ENCODE measurements at places on chromosomes 1 and 21. TPM values are rescaled to one million over a fixed set of nuclear protein-coding genes. Genes with fewer than 3 reads are reported as not detected.

DNA sequence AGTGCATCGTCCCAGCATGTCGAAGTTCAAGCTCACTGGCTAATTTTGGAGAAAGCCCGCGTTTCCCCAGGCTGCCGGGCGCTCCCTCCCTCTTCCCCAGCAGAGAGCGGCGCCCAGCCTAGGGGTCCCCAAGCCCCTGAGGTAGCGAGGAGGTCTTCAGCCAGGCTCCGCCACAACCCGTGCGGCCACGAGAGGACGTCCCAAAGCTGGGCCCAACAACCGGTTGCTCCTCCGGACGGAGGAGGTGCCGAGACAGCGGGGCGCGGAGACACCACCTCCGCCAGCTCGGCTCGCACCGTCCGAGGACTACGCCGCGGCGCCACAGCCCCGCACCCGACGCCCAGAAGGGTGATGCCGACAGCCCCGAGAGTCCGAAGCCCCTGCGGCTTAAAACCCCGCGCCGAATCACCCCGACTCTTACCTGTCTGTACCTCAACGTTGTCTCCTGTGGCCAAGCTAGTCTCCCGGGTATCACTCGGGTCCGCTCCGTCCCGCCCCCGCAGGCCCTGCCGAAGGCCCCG is at the start of gene DENND2C:
DENND2C (minus strand) TSS at position 488 of the 521 bp plus-strand sequence. CDS start 44,065 bp downstream, outside the sequence.
- no peak for DNase-seq

GRCh38 chr21:20004367-20004766 is 993.8 kb upstream of the NCAM2 start:
- no peak for DNase-seq

- DNase-seq: no peak
Observed at GRCh38 chr1:76070538-76070937, 4.0 kb upstream of the ST6GALNAC3 start.

DNA sequence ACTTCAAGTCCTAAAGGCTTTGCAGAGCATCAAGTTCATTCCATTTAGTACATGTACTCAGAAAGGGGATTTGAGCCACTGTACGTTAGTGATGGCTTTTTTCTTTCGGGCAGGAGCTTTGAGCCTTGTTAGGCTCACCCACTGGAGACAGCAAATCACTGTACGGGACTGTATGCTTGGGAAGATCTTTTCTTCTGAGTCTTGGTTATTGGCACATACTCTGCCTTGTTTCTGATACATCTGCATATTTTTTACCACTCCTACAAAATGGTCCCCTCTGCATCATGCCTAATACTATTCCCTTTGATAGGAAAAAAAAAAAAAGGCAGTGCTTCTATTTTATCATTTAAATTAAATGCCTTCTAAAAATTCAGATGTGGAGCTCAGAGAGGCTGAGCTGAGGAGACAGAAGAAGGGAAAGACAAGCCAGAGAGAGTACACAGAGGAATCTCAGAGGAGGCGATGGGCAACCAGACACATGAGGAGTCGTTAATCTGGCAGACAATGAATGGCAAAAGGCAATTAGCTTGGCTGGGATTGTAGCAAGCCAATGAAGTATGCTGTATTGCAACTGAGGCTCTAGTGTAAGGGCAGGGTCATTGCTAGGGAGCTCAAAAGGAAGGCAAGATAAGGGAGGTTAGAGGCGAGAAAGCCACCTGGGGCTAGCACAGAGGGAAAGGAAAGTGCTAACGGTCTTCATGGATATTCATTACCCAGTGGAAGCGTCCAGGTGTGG is 39.4 kb downstream of the PHC2 start:
- DNase-seq: no peak

GRCh38 chr1:56200442-56200841 is 378.9 kb downstream of the PLPP3 start:
- DNase-seq: no peak

S100A12 gene
- 1.9 TPM for total RNA-seq
